NCI-H146 (cell line): ENCODE measurements at places on chromosomes 4 and X.

DNA sequence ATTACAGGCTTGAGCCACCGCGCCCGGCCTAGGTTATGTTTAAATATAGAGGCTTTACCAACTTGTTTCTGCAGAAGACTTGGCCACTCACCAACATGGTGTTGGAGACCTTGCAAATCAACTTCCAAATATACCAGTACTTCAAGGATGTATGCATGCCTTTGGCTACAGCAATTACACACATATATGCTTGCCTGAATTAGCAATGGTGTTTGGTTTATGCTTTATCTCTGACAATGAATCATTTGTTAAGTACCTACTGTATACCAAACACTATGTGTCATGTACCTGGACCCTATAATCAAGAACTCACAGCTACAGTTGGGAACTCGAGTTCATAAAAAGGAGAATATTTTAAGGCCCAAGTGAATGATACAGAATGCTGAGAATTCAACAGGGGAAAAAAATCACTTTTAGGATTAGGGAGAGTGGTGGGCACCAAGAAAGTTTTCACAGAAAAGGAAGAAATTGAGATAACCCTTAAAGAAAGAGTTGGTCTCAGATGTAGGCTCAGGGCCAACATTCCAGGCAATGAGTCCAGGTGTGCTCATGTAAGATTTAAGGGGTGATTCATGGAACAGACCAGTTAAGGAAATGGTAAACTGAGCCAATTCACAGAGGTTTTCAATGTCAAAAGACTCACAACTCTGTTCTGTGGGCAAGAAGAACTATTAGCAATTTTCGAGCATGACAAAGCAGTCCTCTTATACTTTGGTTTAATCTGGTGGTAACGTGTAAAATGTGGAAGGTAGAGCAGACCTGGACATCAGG is 98.9 kb downstream of the BCOR start:
- DNase-seq: no peak

GRCh38 chr4:153089742-153090141 is 114.5 kb upstream of the TRIM2 start:
- no peak for DNase-seq

DNA sequence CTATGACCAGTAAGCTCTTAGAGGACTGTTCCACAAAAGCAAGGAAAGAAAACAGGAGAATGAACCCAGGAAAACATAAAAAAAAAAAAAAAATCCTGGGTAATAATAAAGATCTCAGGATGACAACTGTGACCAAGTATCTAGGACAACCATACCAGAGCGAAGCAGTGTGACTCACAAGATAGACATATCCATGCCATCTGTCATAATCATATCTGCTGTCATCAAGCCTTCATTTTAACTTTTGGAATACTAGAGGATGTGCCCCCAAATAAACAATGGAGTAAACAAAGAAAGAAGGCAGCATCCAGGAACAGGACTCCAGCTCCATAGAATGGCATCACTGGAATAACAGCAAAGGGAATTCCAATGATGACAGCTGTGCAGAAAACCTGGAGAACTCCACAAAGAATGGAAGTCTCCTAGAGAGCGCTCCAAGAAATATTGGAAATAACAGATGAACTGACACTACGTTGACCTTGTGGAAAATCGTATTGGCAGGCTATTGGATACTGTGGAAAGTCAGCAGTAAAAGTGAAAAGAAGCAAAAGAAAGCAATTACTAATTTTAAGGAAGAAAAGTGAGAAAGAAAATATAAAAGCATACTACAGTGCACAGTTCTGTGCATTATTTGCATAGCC is 35.3 kb downstream of the HPGDS start:
- DNase-seq: no peak

DNA sequence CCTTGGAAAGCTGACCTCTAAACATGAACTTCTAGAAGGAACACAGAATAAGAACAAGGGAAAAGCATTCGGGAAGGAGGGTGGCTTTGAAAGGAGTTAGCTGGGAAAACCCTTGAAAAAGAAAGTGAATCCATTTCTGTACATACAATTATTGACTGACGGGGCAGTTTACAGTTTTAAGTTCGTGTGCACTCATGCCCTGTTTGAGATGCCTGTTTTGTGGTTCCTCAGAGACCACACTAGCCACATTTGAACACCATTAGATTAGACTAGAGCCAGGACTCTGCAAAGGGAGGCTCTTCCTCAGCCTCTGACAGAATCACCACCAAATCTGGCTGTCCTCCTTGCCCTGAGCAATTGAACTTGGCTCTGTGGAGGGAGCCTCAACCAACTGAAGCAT is 158.3 kb downstream of the PALLD start:
- DNase-seq: no peak

DNA sequence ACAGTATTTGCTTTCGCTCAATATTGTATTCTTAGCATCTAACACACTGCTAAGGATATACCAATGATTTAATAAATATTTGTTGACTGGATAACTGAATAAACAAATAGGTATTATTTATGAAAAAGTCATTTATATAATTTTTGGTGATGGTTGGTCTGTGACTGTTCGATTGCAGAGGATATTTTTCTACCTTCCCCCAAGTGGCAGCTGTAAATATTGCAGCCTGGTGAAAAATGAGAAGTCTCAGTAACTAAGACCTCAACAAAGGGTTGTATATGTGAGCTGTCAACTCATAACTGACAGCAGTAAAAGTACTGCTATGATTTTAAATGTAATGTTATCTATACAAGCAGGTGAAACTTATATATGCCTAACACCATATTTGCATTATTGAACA is 36.0 kb downstream of the HTR2C start:
- no peak for DNase-seq

DNA sequence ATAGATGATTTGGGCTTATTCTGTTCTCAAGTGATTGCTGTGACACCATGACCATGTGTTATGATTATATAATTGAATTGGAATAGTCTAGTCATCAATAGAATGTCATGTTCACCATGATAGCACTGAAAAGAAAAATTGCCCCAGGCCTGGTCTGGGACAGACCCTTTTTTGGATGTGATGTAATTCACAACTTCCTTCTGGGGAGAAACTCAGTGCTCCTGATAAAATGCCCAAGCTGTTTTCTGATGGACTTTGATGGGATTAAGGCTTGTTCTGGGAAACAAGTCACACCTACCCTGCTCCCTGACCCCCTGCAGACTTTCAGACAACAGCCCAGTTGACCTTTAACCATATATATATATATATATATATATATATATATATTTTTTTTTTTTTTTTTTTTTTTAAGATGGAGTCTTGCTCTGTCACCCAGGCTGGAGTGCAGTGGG is 65.3 kb downstream of the RHOH start:
- DNase-seq: no peak

GRCh38 chrX:24718771-24719170 is 25.1 kb downstream of the POLA1 start:
- DNase-seq: no peak

GRCh38 chr4:152126238-152126637 is 365.4 kb upstream of the GATB start:
- DNase-seq: no peak

DNA sequence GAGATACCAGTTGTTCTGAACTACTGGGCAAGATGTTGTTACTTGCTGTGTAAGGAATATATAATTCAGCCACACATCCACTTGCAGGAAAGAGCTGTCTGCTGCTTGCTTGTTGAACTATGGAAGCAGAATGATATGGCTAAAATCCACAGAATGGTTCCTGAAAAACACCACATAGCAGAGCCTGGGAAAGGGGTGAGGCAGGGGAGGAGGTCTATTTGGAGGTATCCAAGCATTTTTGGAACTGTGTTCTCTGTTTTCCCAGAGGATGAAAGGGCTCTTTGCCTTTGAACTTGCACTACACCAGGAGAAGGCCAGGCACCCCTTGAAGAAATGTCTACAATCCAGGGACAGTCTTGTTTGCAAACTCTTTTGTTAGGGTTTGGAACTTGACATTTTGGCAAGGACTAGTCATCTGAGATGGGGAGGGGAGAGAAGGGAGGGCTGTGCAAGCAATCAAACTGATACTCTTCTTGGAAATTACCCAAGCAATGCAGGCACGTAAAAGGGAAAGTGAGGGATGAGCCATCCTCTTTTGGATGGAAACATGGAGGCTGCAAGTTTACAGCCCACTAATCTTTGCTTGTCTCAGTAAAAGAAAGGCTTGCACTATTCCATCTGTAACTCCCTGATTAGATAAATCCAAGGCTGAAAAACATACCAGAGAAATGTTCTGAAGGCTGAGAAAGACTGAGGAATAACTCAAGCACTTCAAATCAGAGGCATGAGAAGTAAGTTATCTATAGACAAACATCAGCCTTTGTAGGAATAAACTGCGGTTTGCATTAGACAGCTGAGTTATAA is 141.0 kb downstream of the TSPAN5 start:
- no peak for DNase-seq

GRCh38 chr4:172095161-172095560 is 282.0 kb downstream of the GALNTL6 start:
- DNase-seq: peak; percentile 85

GRCh38 chrX:926070-926469 is 286.4 kb downstream of the CRLF2 start:
- DNase-seq: no peak

DNA sequence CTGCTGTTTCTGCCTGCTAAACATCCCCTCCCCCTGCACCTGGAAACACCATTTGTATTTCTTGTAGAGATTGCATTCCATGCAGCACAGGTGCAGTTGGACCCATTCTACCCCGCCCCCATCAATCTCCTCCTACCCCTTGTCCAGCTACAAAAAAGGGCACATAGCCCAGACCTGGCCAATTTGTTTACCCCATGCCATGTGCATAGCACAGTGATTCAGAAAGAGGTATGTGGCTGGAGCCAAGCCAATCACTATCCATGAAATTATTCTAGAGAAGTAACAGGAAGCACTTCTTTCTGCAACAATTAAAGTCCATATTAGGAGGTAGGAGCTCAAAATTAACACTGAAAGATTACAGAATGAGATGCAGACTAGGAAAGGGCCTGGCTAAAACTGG is 20.2 kb upstream of the TMEM184C start:
- no peak for DNase-seq

DNA sequence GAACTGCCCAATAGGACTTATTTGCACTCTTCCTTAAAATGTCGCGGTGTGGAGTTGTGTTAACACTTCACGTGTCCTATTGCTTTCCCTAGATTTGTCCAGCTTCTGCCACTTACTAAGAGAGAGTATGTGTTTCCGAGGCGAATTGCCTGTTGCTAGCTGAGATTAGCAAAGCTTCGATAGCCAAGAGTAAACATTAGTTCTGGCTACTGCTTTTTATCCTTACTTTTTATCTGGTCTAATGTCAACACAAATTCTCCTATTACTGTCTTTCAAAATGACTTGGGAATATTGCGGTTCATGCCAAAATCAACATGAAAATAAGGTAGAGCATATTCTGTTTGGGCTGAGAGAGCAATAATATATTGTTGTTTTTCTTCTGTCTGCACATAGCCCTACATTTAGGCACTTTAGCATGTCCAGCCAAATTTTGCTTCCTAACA is 90.4 kb upstream of the VEGFC start:
- no peak for DNase-seq

GRCh38 chrX:153568451-153569011 is 30.4 kb downstream of the CCNQ start:
- no peak for DNase-seq

- peak; percentile 73 for DNase-seq
Observed at GRCh38 chr4:15654593-15655222, 449 bp downstream of the FBXL5 start.

DNA sequence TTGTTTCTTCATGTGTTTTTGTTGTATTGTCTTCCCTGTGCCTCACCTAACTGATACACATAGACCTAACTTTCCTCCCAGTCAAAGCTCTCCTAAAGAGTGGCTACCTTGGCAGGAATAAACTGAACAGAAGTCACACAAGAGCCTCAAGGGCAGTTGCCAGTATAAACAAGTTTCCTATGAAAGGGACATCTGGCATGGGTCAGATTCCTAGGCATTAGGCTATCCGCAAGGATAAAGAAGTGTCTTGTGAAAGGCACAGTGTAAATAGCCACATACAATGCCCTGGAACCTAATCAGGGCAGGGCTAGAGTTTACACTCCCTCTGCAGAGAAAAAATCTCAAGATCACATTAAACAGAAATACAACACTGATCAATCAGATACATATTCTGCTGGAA is 220.8 kb downstream of the SPANXN3 start:
- peak; percentile 82 for DNase-seq

DNA sequence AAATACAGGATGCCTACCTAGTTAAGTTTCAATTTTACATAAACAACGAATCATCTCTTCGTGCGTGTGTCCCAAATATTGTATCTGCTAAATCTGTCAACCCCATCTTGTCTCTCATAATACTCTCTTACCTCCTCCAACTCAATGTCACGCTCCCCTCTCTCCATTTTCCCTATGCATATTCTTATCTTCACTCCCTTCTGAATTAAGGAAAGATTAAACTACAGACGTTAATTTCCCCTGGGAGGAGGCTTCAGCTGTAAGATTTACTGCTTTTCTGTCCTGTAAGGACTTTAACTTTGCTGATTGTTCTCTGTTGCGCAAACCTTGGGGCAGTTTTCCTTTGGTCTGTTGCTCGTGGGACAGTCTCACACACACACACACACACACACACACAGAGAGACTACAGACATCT is 455 bp upstream of the ABCB7 start:
- DNase-seq: no peak

GRCh38 chrX:143661286-143661685 is 25.4 kb upstream of the SLITRK4 start:
- no peak for DNase-seq

- peak; percentile 9 for DNase-seq
Observed at GRCh38 chr4:4762909-4763821, 96.3 kb upstream of the MSX1 start.

DNA sequence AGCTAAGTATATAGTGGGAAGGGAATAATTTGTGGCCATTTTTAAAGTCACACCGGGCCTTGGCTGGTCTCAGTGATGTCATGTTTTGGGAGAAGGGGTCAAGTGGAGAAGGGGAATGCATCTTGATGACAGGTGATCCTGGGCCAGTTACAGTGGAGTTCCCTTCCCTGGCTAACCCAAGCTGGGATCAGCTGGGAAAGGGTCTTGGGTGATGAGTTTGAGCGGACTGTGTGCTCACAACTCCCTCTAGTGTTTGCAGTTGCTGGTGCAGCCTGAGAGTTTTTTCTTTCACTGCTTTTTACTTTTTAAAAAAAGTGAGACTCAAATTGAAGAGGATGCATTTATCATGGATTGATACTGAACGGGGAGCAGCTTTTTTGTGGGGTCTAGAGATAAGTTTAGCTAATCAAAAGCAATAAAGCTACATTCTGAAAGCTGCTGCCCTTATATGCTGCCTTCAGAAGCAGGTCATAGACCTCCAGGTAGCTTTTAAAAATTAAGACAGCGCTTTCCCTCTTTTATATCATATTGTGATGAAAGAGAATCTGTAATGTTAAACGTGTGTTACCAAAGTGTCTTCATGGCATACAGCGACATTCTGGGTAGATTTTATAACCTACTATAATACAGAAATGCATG is 164.7 kb downstream of the DCLK2 start:
- DNase-seq: peak; percentile 27

GRCh38 chr4:99966692-99967091 is 16.6 kb upstream of the H2AZ1 start:
- no peak for DNase-seq

DNA sequence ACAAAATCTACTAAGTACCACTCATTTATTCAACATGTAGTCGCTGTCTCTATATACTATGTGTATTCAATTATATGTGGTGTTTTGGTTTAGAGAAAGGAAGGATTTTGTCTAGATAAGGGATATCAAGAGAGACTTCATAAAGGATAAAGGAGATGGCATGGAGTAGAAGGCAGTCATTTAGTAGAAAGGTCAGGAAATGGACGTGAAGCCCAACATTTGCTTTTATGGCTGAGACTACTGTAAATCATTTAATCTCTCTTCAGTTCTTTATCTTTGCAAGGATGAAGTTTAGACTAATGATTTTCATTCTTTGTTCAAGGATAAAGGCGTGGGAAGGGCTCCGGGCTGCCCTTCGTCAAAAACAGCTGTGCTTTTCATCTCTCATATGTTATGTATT is 25.2 kb downstream of the IL2 start:
- no peak for DNase-seq
